ENCODE measurements at places on chromosomes 1 and 21.

- DNase-seq: no peak
These were observed 22.5 kb downstream of the ZNF670 start for GRCh38 chr1:247056071-247056470.

DNA sequence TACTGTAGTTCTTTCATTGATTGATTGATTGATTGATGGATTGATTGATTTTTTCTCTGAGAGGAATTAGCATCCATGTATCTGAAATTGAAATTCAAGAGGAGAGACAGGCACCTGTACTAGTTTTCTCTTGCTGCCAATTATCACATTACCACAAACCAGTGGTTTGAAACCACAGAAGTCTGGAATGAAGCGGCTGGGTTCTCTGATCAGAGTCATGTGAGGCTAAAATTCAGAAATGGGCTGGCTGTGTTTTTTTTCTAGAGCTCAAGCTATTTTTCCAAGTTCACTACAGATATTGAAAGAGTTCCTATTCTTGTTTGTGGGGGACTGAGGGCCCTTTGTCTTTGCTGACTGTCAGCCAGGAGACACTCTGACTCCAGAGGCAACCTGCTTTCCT, 10.0 kb downstream of the NBPF3 start:
- peak; percentile 49 for DNase-seq

DNA sequence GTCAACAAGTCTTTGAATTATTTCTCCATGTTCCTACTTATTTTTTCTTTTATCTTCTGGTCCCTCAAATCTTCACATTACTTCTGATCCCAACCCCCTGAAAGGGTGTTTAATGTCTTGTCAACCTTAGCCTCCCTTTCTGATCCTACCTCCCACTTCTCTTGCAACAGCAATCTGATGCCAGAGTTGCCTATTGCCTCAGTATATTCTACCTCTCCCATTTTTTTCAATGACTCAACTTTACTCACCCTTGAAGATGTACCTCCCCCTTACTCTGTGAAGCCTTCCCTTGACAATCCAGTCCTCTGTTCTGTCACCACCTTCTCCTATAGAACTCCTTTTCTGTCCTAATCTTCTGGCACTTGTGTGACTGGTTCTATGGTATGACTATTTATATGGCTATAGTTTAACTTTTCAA, 99.5 kb upstream of the CD55 start:
- DNase-seq: no peak

DNA sequence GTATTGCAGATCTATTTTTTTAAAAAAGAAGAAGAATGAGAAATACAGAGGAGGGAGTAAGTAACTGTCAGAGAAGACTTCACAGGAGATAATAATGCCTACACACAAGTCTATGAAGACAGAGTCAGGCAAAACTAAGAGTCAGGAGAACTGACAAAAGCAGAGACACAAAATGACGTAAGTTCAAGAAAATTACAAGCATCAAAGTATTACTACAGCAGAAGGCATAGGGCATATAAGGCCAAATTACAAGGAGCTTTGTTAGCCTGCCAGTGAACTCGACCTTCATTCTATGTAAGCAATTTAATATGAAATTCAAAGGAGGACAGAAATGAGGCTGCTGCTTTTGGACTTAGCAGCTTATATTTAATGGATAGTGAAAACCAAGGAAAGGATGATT, 23.7 kb downstream of the FAF1 start:
- DNase-seq: no peak

- peak; percentile 84 for DNase-seq
These were observed 115.9 kb downstream of the HIVEP3 start for GRCh38 chr1:41802532-41803501.

GRCh38 chr1:16900751-16901150, 5.0 kb downstream of the RNU1-2 start:
- DNase-seq: no peak

DNA sequence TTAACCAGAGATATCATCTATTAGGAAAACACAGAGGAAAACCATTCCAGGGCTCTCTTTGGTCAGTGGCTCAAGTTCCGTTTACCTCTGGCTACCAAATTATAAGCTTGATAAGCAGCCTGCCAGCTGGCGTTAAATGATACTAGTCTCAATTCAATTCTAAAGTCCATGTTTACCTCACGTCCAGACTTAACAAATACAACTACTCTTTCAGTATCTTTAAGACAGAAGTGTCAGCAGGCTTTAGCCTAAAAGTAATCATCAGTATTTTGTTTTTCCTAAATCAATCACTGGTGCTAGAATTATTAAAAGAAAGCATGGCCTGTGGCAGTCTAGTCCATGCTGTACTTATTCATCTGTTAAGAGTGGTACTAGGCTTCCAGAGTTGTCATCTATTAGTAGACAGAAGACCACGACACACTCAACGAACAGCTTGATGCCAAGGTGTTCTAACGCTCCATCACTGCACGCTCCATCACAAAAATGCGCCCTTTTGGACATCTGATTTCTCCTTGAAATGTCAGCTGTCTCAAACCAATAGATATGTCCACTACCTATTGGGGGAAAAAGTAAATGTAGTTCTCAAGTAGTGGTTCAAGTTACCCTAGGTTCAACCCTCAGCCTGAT, 1.5 kb downstream of the IVNS1ABP start:
- no peak for DNase-seq

GRCh38 chr1:108961198-108961597, 2.1 kb downstream of the CLCC1 start:
- no peak for DNase-seq

GRCh38 chr1:209172286-209172685, 411.2 kb upstream of the CAMK1G start:
- no peak for DNase-seq

DNA sequence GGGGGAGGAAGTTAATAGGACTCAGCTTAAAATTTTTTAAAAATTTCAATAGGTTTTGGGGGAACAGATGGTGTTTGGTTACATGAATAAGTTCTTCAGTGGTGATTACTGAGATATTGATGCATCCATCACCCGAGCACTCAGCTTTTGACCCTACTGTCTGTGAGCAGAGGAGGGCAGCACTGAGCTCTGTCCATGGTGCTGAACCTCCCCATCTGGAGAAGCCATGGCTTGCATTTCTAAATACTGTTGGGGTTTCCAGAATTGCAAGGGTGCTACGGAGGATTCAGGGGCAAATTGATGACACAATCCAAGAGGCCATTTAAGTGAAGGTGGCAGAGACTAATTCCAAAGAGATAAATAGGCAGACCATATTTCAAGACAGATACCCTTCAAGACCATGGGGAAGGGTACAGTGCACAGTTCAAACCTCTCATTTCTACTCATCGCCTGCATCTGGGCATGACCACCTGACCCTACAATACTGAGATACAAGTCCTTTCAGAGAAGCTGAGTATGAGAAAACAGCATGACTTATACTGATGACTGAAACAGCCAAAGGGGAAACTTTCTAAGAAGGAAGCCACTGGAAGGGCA, 17.2 kb downstream of the SYT2 start:
- peak; percentile 86 for DNase-seq

GRCh38 chr1:9591669-9592509, 3.2 kb downstream of the TMEM201 start:
- no peak for DNase-seq

GRCh38 chr1:193697115-193697762, 510.8 kb upstream of the B3GALT2 start:
- no peak for DNase-seq

- DNase-seq: no peak
These were observed 29.7 kb downstream of the SERTAD4 start for GRCh38 chr1:210262167-210262896.

DNA sequence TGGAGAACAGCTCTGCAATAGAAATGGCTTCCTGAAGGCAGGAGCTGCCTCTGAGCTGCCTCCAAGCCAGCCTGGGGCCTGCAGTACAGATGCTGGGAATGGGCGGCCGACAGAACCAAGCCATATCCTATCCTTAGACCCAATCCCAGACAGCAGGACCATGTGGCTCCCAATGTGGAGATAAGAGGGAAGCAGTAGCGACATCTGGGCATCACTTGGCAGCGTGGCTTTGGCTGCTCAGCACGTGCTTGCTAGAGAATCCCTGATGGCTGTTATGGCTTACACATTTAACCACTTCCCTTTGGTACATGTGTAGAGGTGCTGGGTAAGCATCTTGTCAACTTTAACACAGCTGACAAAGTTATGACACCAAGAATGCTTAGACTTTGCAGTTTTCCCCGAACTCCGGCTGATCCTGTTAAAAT, 87.7 kb downstream of the MAN1C1 start:
- no peak for DNase-seq

DNA sequence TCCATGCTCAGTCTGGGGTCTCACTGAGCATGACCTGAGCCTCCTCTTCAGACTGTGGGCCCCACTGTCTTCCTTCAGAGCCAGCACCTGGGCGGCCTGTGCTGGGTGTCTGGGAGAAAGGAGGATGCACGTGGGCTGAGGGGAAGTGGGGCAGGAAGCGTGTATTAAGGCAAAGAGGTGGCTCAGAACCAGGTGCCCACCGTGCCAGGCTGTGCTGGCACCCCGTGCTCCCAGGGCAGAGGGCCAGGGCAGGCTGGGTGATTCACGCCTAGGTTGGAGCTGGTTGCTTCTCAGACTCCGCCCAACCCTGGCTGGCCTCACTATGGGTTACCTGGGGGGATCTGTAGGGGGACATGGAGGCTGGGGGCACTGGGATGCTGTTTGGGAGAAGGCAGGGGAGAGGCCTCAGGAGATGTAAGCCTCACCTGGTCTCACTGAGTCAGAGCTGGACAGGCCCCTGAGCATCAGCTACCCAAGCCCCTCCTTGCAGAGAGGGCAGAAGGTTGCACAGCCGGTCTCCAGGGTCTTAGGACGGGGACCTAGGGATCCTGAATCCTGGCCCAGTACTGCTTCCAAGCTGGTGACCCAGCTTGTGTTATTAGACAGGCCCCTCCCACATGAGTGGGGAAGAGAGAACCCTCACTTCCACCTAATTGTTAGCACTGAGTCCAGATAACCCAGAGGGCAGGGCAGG, 18.6 kb upstream of the PADI1 start:
- peak; percentile 75 for DNase-seq

GRCh38 chr1:150383631-150384324, 19.8 kb downstream of the RPRD2 start:
- DNase-seq: no peak

GRCh38 chr1:245483247-245483646, 328.5 kb downstream of the KIF26B start:
- no peak for DNase-seq

GRCh38 chr1:170674239-170674638, 10.3 kb downstream of the PRRX1 start:
- no peak for DNase-seq

DNA sequence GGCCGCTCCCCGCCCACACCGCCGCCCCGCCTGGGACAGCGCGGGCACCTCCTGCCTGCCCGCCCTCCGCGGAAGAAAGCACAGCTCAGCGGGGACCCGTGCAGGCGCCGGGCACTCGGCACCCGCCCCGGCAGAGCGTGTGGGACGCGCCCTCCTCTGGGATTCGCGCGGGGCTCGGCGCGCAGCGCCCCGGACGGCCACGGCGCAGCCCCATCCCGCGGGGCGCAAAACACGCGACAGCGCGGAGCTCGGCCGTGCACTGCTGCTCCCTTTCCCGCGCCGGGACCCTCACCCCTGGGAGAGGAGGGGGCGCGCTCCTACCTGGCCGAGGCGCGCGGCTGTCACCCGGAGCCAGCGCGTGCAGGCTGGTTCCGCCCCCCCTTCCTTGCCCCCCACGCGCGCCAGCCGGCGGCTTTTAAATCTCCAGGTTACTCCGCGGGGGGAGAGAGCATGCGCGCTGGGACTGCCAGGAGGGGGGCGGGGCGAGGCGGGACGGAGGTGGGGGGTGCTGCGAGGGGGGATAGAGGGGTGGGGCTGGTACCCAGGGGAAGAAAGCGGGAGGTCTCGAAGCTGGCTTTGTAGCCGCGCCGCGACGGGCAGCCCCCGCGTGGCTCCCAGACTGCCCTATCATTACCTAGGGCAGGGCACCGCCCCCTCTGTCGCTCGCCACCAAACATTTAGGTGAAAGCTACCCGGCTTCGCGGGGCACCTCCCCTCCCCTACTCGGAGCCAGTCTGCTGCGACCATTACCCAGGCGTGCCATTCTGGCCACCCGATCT, at the start of gene SLC45A3:
SLC45A3 (minus strand) TSS at position 437 of the 779 bp plus-strand sequence. CDS start 15,853 bp downstream, outside the sequence.
- DNase-seq: no peak

- no peak for DNase-seq
These were observed 109.5 kb upstream of the NFIA start for GRCh38 chr1:60972841-60973364.

GRCh38 chr1:215863796-215864195, 296.7 kb downstream of the KCTD3 start:
- no peak for DNase-seq

DNA sequence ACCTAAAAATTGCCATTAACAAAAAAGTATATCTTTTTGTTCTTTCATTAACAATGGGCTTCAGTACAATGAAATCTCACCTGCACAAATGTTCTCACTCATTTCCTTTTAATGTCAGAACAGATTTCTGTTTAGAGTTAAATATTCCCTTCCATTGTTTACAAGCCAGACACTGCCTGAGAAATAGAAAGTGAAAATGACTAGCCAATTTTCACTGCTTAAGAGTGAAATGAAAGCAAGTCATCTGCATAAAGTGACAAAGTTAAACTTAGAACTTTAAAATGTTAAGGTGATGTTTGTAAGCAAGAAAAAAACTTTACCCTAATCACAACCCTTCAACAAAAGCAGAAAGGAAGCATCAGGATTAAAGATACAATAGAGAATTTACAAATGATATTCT, 27.5 kb downstream of the COA6 start:
- DNase-seq: no peak

DNA sequence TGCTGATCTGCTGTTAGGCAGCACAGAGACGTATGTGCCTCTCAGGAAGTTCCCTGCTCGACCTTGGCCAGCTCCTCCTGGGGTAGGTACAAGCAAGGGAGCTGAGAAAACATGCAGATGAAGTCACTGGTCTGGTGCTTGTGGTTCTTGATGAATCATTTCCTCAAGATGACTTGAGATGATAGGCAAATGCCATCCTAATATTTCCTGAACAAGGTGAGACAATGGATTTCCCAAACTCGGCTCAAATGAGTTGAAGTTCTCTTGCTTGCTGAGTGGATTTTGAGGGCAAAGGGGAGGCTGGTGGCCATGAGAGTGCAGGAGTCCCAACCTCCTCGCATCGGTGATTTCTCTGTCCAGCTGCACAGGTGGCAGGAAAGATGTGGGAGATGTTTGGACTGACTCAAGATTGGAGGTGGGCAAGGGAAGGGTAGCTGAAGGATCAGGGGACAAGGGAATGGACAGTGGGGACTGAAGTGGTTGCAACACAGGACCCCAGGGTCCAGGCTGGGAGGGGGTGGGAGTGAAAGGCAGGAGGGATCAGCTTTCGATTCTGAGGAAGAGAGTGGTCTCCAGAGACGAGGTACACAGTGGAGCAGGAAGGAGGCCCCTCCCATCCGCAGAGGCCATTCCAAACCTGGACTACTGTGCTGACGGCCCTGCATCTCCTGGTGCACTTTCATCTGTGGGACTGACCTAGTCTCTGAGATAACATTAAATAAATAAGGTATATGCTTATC, 63.9 kb downstream of the CAPN2 start:
- DNase-seq: no peak

DNA sequence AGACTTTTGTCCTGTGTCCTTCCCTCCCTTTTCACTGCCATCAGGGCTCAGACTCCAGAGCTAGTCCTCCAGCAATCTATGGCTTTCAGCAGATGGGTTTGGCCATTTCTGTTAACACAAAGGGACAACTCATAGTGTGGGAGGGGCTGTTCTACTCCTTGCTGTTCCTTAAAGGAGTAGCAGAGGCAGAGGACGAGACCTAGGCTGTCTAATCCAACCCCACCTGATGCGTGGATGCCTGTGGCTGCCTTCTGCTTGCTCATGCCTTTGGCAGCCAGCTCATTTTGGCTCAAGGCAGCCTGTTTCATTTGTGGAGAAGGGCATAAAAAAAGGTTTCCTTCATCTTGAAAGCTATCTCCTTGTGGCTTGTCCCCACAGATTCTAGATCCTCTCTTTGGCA, 27.0 kb downstream of the MFSD2A start:
- no peak for DNase-seq

- DNase-seq: no peak
These were observed 22.1 kb downstream of the ECHDC2 start for GRCh38 chr1:52899445-52899894.
